ENCODE measurements at places on chromosomes 7 and 10. TPM values are rescaled to one million over a fixed set of nuclear protein-coding genes. Genes with fewer than 3 reads are reported as not detected.
A peak's percentile ranks its signal among the peaks of the same experiment; 100 is the strongest.

- H3K27me3 ChIP-seq = peaks cover 3% of the 10 kb centered on the region
- H3K27ac ChIP-seq = no peak overlapping the region
- no peak for DNase-seq
- no peaks in the 10 kb centered on the region for H3K4me1 ChIP-seq
These were observed 208.7 kb downstream of the PAXIP1 start for GRCh38 chr7:154794147-154794780.

DNA sequence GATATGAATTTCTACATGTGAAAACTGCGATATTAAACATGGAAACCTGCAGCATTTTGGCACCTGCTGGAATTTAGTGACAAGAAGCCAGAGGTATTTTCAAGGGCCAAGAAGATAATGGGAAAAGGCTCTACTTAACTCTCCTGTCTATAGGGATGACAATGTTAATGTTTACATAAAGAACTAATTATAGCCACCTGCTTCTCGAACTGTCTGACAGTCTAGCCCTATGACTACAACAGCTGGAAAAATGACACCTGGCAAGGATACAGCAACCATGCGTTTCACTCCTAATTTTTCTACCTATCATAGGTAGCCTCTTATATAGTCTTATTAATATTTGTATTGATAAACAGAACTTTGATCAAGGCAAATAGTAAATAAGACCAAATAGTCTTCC, 49.6 kb downstream of the MAGI2 start:
- H3K27ac ChIP-seq = no peak overlapping the region
- H3K4me1 ChIP-seq = no peaks in the 10 kb centered on the region
- no peaks in the 10 kb centered on the region for H3K36me3 ChIP-seq
- no peak for DNase-seq
- H3K27me3 ChIP-seq = no peaks in the 10 kb centered on the region

GRCh38 chr10:52400562-52400961, 86.5 kb downstream of the DKK1 start:
- no peaks in the 10 kb centered on the region for H3K4me1 ChIP-seq
- no peak overlapping the region for H3K27ac ChIP-seq
- no peak for DNase-seq
- no peak overlapping the region for H3K4me3 ChIP-seq
- no peaks in the 10 kb centered on the region for H3K36me3 ChIP-seq

GRCh38 chr10:71708301-71708703, 11.3 kb downstream of the C10orf105 start:
- H3K4me3 ChIP-seq = no peak overlapping the region
- H3K27me3 ChIP-seq = no peaks in the 10 kb centered on the region
- H3K4me1 ChIP-seq = peaks cover 48% of the 10 kb centered on the region
- H3K27ac ChIP-seq = no peak overlapping the region
- peak; percentile 50 for DNase-seq
- no peaks in the 10 kb centered on the region for H3K36me3 ChIP-seq

GRCh38 chr7:107506674-107507339, 37.0 kb downstream of the GPR22 start:
- no peaks in the 10 kb centered on the region for H3K27me3 ChIP-seq
- peaks cover 18% of the 10 kb centered on the region for H3K36me3 ChIP-seq

- H3K4me1 ChIP-seq = peaks cover 5% of the 10 kb centered on the region
- H3K27ac ChIP-seq = no peak overlapping the region
- H3K4me3 ChIP-seq = no peak overlapping the region
- H3K36me3 ChIP-seq = no peaks in the 10 kb centered on the region
- DNase-seq = no peak
- H3K27me3 ChIP-seq = no peaks in the 10 kb centered on the region
These were observed 46.6 kb downstream of the SH3PXD2A start for GRCh38 chr10:103808780-103809179.

Gene LAMB1
- total RNA-seq = not detected

GRCh38 chr7:16805441-16805840, 642 bp upstream of the AGR2 start:
- no peaks in the 10 kb centered on the region for H3K27me3 ChIP-seq
- no peak overlapping the region for H3K27ac ChIP-seq
- no peaks in the 10 kb centered on the region for H3K4me1 ChIP-seq

DNA sequence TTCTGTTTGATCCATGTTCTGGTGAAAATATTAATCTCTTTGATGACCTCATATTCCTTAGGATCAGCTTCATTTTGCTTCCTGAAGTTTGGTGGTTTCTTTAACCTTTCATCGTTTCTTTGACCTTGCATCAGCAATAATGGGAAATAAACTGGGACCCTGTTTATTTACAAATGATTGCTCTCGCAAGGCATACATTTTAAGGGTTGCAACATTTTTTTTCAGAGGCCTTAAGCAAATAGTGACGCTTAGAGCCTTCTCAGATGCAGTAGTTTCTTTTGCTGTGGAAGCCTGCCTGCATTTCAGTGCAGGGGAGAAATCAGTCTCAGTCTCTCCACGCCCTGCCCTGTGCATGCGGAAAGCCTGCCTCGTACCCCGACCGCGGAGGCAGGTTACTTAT, 139.1 kb upstream of the NPS start:
- H3K27ac ChIP-seq = no peak overlapping the region
- no peaks in the 10 kb centered on the region for H3K36me3 ChIP-seq
- no peaks in the 10 kb centered on the region for H3K4me1 ChIP-seq
- H3K4me3 ChIP-seq = no peak overlapping the region
- no peaks in the 10 kb centered on the region for H3K27me3 ChIP-seq

Gene FOXI2
- not detected for total RNA-seq

GRCh38 chr7:116971869-116972268, 18.6 kb downstream of the ST7 start:
- no peak overlapping the region for H3K27ac ChIP-seq
- H3K4me3 ChIP-seq = no peak overlapping the region
- DNase-seq = no peak
- H3K27me3 ChIP-seq = no peaks in the 10 kb centered on the region
- H3K36me3 ChIP-seq = no peaks in the 10 kb centered on the region

Gene TMEM229A
- not detected for total RNA-seq

GRCh38 chr10:61994405-61995219, 93.1 kb downstream of the ARID5B start:
- H3K36me3 ChIP-seq = peaks cover 8% of the 10 kb centered on the region
- H3K4me3 ChIP-seq = no peak overlapping the region
- DNase-seq = no peak
- no peaks in the 10 kb centered on the region for H3K27me3 ChIP-seq

Gene OR2A7
- 5.6 TPM for total RNA-seq

Gene PILRA
- 4.6 TPM for total RNA-seq

DNA sequence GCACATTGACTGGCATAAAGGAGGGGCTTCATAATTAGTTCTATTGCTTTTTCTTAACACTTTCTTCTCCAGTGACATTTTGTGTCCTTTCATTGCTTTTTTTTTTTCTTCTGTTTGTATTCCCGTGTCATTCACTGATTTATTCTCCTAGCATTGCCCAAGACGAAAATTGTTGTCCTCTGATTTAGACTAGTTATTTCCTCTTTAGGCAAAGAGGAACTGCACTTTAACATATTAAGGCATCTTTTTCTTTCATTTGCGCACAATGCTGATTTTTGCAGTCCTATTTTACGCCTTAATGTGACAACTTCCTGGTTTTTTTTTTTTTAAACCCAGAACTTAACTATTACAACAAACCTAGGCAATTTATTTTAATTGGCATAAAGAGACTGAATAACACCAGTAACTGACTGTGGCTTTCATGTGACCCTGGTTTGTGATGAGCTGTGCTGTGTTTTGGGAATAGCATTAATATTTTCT, 39.7 kb downstream of the ARID5B start:
- peaks cover 18% of the 10 kb centered on the region for H3K36me3 ChIP-seq
- peak overlapping the region; percentile 39 for H3K27ac ChIP-seq
- H3K4me3 ChIP-seq = peak overlapping the region; percentile 4
- H3K27me3 ChIP-seq = no peaks in the 10 kb centered on the region

Gene FAM180A
- total RNA-seq = not detected

GRCh38 chr7:94133460-94133859, 129.3 kb upstream of the BET1 start:
- H3K36me3 ChIP-seq = no peaks in the 10 kb centered on the region
- no peak overlapping the region for H3K27ac ChIP-seq
- no peaks in the 10 kb centered on the region for H3K4me1 ChIP-seq
- H3K27me3 ChIP-seq = no peaks in the 10 kb centered on the region
- no peak for DNase-seq

DNA sequence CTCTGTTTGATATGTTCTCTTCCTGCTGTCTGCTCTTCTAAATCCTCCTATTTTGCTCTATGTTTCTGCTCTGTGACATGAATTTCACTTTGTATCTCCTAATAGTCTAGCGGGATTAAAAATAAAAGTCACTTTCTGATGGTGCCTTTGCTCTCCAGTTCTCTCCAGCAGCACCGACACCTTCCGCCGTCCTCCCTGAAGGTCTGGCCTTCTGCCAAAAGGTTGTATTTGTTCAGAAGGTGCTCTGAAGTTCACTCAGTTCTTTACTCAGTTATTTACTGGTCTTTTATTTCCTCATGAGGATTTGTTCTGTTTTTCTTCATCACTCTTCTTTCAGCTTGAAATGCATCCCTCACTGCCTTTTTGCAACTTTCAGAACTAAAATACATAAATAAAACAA, 11.2 kb upstream of the EPHA1 start:
- no peaks in the 10 kb centered on the region for H3K4me1 ChIP-seq
- H3K27me3 ChIP-seq = no peaks in the 10 kb centered on the region
- DNase-seq = peak; percentile 15
- H3K36me3 ChIP-seq = peaks cover 4% of the 10 kb centered on the region

DNA sequence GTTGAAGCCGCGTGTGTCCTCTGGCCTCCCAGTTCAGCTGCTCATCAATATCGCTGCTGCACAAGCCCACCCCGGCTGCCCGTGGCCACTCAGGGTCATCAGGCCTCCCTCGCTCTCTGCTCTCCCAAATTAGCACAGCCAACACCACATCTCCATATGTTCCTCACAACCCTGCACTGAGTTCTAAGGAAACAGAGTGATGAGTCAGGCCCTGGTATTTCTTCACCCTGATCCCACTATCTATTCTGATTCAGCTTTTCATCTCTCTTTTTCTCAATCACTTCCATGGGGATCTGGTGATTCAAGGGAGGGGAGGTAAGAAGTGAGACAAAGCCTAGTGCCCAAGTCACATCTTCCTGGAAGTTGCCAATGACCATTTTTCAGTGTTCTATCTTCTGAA, 23.8 kb downstream of the CYTH3 start:
- no peaks in the 10 kb centered on the region for H3K36me3 ChIP-seq
- H3K27me3 ChIP-seq = no peaks in the 10 kb centered on the region
- no peaks in the 10 kb centered on the region for H3K4me1 ChIP-seq
- no peak overlapping the region for H3K27ac ChIP-seq
- DNase-seq = no peak

GRCh38 chr7:29878081-29878688, 71.9 kb downstream of the WIPF3 start:
- H3K36me3 ChIP-seq = no peaks in the 10 kb centered on the region
- peaks cover 1% of the 10 kb centered on the region for H3K27me3 ChIP-seq
- H3K27ac ChIP-seq = no peak overlapping the region
- H3K4me3 ChIP-seq = no peak overlapping the region
- H3K4me1 ChIP-seq = no peaks in the 10 kb centered on the region
- no peak for DNase-seq
